ENCODE measurements at places on chromosomes 6 and 20.
A peak's percentile ranks its signal among the peaks of the same experiment; 100 is the strongest.

DNA sequence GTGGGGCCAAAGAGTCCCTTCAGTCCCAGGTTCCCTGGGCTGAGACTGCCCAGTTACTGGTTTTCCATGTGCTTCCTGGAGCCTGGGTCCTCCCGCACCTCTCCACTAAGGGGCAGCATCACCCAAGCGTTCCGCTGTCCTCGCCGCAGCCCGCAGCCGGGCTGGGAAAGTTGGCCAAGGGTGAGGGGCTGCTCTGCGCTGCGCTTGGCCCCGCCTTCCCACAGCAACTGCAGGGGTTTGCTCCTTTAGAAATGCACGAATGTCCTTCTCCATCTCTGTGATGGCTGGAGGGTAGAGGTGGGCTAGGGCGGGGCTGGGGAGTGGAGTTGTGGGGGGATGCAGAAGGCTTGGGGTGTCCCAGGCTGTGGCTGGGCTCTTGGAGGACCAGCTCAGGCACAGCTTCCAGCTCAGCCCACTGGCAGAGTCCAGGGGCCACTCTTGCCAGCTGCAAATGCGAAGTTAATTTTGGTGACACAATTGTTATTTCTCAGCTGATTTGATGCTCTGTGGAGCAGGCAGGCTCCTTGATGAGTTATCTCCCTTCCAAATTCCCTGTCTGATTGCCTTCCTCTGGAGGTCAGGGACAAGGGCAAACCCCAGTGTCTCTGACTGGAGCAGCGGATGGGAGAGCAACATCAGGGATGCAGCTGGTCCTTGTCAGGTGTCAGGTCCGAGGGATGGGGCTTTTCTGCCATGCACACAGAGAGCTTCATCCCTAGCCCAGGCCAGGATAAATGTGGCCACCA lies 63.2 kb downstream of the NOL4L start:
- DNase-seq: peak; percentile 68

DNA sequence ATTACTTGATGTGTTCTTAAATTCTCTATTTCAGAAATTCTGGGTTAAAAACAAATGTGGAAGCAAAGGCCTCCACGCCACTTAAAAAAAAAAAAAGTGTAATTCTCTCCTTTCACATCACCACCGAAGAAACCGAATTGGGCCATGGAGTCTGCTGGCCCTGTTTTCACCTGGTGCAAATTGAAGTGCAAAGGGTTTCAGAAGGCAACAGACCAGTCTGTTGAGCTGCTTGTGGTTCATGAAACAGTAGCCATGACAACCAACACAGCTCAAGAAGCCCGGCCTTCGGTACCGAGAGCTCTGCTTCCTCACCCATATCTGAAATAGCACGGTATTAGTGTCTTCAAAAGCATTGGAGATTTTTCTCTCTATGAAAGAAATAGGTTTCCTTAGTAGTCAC lies 63.1 kb downstream of the GMPR start:
- no peak for DNase-seq

GRCh38 chr6:3403238-3404173 lies 53.3 kb downstream of the SLC22A23 start:
- no peak for DNase-seq

DNA sequence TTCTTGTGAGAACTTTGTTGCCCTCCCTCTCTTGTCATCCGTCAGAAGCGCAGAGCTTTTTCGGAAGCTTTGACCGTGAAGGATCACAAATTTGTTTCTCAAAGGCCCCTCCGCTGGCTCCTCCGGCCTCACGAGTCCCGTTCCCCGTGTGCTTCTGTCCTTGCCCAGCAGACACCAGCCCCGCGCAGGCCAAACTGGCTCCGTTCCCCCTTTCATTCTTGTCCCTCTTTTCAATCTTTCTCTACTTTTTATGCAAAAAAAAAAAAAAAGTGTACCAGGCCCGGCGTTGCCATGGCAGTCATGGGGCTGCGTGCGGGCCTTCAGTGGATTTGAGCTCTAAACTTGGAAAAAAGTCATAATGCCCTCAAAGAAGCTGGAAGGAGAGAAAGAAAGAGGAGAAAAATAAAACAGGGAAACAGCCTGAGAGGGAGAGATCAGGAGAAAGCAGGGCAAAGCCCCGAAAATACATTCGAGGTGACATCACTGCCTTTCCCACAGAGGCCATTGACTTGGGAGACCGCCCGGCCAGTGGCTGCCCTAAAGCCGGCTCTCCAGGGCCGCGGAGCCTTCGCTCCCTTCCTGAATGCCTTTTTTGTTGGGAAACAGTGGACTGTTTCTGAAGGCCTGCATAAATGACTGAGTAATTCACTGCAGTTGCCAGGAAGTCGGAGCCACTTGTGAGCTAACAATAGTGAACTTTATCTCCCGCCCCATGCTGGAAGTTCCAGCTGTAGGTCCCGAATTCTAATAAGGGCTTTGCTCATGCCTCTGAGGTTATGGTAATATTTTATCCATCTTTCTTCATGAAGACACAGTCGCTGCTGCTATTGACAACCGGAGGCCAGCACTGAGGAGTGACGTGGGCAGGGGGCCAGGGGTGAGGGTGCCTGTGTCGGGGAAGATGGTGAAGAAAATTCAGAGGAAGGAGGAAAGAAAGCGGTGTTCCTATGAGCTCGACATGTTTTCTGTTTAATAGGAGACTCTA lies 670.9 kb downstream of the QKI start:
- peak; percentile 67 for DNase-seq

DNA sequence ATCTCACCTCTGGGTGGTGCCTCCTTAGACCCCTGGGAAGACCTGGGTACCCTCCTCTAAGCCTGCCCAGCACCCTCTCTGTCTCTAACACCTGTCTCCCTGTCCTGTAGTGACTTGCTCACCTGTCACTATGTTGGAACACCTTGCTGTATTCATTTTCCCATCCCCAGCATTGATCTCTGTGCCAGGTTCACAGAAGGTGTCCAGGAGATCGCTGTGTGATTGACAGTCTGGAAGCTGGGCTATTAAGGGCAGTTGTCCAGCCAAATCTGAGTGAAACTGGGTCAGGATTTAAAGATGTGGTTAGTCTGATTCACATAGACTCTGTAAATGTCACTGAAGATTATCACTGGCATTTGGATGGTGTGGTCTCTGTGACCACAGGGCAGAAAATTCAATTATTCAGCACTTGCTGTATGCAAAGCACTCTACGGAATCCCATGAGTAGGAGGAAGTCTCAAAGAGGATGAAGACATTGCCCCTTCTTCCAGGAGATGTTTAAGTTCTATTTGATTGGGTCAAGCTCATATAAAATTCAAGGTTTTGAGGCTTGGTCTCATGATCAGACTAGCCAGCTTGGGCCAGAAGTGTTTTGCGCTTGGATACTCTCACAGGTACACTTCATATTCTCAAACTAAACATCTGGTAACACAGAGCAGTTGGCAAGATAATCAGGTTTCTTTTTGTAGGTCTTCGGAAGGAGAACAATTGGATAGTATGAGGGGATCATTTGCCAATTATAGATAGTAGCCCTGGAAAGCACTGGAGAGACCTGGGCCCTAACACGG lies 57.8 kb upstream of the TAGAP start:
- no peak for DNase-seq

DNA sequence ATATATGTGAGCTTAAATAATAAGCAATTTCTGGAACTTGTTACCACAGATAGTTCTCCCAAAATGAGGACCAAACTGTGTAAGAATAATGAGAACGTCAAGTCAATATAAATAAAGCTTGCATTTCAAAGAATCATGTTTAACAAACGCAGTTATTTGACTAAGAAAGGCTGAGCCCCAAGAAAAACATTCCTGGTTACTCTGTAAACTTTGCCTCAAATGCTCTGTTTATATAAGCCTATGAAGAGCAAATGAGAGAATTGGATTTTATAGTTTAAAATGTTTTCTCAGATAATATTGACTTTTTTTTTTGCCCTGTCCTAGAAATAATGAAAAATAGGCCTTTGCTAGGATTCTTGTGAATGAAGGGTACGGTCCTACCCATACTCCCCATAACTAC lies 81.3 kb downstream of the C6orf52 start:
- no peak for DNase-seq

- no peak for DNase-seq
Observed at GRCh38 chr6:142279350-142280180, 22.2 kb upstream of the ADGRG6 start.

DNA sequence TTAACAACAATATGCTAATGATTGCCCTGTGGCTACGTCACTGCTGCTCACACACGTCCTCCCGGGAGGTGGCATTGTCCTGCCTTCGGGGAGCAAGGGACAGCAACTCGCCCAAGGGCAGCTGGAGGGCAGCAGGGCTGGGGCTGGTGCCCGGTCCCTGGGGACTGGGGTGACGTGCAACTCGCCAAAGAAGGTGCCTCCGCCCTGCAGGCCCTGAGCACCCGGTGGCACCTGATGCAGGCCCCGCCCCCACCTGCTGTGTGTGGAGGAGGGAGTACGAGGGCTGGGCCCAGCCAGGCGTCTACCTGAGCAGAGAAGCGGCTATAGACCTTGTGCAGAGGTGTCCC lies 64.8 kb upstream of the SLCO4A1 start:
- no peak for DNase-seq

DNA sequence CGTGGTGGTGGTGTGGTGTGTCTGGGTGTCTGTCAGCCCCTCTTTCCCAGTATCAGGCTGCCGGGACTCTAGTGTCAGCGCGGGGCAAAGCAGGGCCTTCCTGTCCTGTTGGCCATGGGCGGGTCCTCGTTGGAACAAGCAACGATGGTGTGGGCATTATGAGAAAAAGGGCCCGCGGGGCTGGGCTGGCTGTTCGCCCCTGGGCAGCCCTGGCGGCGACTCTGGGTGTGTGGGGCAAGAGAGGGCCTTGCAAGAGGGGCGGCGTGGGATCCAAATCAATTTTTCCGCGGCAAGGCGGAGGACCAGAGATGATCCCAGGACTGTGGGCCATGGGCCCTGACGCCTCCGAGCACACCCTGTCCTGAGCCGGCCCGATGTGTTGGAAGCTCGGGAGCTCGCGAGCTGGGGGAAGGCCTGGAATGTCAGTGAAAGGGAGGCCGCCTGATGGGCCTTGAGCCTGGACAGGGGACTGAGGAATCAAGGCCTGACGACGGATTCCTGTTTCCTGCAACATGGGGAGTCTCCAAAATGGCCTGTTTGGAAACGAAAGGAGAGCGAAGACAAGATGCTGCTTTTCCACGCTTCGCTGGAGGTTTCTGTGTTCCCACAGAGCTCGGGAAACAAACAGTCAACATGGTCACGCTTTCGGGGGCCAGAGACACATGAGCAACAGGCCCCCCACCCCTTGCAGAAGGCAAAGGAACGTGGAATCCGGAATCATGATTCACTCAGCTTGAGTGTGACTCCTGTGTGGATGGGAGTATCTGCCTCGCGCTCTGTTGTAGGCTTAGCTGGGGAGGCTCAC lies 364.7 kb upstream of the DEFB115 start:
- DNase-seq: no peak

DNA sequence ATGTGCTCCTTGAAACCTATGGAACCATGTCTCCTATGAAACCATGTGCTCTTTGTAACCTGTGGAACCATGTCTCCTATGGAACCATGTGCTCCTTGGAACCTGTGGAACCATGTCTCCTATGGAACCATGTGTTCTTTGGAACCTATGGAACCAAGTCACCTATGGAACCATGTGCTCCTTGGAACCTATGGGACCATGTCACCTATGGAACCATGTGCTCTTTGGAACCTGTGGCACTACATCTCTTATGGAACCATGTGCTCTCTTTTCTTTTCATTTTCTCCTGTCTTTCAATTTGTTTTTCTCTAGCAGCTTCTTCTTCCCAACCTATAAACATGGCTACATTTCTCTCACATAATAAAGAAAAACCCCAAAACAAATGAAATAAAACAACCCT lies 11.9 kb upstream of the CCN2 start:
- DNase-seq: no peak

GRCh38 chr6:19712012-19712688 lies 125.0 kb upstream of the ID4 start:
- no peak for DNase-seq

- no peak for DNase-seq
Observed at GRCh38 chr6:3309391-3310050, 50.8 kb downstream of the PSMG4 start.

DNA sequence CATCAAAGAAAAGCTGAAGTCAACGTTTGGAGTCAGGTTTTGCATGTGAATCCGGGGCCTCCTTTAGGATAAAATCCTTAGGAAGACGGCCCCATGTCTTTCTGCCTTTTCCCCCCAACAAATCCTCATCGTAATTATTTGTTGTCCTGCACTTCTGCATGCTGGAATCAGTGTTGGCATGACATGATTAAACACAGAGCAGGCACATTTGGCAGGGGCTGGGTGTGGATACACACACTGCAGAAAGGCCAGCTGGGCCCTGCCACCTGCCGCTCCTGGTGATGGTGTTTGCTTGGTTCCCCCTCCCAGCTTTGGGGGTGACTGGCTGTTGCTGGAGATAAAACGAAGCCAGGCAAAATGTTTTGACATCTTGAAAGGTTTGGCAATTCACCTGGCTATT lies 46.3 kb upstream of the FOXA2 start:
- DNase-seq: no peak

- no peak for DNase-seq
Observed at GRCh38 chr20:56781108-56781739, 152.1 kb downstream of the TFAP2C start.

DNA sequence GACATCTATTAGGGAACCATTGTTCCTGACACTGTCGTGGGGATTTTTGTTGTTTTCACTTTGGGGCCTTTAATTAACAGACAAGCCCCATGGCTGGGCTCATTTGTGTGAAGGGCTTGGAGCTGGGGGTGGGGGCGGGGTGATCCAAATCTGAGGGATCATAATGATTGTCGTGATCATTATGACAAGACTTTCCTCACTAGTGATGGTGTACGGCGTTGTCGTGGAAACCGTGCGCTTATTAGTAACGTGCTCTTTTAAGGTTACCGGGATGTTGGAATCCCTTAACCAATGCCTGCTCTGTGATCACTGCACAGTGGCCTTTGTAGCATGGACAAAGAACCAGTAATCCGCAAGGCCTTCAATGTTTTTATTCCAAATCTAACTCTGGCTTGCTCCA lies 18.6 kb downstream of the PDYN start:
- DNase-seq: no peak

DNA sequence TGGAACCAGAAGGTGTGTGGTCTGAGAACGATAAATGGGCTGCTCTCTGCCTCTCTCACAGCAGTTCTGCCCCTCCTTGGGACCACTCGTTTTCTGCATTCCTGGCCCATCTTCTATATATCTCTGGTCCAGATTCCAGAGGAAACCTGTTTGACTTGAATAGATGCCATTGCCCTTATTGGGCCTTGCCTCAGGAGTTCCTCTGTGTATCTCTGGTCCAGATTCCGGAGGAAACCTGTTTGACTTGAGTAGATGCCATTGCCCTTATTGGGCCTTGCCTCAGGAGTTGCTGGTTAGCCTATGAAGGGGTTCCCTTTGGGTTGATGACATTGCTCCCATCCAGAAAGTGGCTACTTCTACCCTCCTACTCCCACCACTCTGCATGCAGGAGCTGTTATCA lies 189.4 kb downstream of the SLC16A10 start:
- DNase-seq: no peak

DNA sequence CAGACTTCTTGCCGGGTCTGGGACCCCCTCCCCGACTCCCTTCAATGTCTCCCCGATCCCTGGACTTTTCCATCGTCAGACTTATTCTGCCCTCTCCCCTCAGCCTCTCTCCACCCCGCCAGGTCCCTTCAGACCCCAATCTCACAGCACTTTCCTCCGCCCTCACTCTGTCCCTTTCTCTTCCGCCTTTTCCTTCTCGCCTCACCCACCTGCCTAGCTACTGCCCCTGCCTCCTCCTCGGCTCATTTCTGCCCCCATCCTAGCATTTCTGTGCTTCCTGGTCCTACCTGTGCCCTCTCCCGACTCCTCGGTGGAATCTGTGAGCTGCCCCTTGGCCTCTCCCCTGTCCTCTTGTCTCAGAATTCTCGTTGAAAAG lies 616 bp downstream of the CHMP4B start:
- no peak for DNase-seq
